ENCODE measurements at places on chromosomes 16 and 17.

DNA sequence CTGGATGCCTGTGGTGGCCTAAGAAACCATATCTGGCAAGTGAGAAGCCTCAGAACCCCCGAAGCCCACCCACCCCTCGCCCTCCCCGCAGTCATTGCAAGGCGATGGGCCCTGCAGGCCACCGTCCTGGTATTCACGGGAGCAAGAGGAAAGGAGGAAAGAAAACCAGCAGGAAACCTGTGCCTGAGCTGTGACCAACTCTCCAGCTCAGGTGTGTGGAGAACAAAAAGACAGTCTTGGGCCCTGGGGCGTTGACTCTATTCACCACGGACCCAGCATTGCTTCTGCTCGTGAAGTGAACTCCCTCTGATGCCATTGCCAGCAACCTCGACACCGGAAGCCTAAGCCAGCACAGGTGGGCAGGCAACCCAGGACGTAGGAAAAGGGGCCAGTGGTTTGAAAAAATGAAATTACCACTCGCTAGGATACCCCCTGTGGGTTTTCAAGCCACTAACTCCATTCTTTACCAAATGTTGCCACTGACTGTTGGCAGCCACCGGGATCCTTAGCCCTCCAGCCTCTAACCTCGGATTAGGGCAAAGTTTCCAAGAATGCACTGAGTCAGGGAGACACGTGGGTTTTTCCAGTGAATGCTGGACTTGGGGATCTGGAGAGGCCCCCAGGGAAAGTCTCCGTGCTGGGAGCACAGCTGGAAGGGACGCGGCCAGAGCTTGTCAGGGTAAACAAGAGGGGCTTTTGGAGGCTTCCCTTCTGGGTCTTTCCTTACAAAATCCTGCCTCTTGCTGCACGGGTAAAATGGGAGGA, 25.1 kb downstream of the FA2H start:
- DNase-seq = no peak

GRCh38 chr17:38883592-38884526, 14.0 kb downstream of the LASP1 start:
- DNase-seq = peak; percentile 81

GRCh38 chr17:44636562-44636961, 19.7 kb upstream of the MEIOC start:
- peak; percentile 58 for DNase-seq

DNA sequence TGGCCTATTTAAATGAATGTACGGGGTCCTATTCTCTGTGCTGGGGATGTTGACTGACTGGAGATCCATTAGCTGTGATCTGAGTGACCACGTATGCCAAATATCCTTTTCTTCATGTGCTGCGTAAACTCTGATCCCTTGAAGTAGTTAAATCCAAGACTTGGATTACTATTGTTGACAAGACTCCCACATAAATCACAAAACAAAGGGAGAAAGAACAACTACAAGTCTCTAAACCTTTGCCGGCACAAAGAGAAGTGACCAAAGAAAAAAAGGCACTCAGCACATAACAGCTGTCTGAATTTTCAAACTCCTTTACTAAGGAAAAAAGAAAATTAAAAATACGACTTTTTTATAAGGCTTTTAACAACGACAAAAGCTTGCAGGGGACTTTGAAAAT, 559.9 kb upstream of the CDH8 start:
- DNase-seq = no peak

GRCh38 chr17:8469964-8470363, 34.3 kb downstream of the NDEL1 start:
- DNase-seq = no peak

Data from inflammatory macrophage (primary cell).